ENCODE measurements at places on chromosomes 7 and 10.

GRCh38 chr7:96910486-96910885 lies 94.9 kb upstream of the DLX6 start:
- no peak for DNase-seq

GRCh38 chr10:88379575-88379974 lies 203.5 kb downstream of the RNLS start:
- no peak for DNase-seq

DNA sequence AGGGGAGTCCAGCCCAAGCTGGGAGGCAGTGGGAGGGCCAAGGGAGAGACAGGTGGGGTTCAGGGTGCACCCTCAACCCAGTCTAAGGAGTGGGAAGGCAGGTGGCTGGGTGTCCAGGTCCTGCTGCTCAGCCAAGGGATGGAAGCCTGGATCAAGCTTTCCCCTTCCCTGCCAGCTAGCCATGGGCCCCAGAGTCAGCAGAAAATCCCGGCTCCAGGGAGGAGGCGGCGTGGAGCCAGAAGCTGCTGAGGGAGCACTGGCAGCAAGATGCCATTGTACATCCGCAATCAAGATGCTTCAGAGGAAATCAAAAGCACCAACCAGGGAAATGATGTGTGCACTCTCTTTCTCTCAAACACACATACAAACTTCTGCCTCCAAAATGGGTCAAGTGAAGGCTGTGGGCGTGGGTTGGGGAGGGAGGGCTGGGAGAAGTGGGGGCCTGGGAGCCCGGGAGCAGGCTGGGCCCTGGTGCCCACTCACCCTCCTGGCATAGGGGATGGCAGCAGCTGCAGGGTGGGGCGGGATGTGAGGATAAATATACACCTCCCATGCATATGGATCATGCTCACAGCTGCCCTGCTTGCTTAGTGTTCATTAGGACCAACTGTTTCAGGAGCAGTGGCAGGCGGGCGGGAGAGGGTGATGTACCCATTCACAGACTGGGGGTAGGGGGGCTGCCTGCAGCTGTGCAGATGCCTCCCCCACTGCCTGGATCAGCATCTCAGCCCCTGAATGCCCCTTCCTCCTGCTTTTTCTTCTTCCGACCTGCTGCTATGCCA lies 24.2 kb downstream of the TRIM8 start:
- no peak for DNase-seq

- DNase-seq, result no peak
These were observed 56.7 kb downstream of the EGFR start for GRCh38 chr7:55075464-55076021.

DNA sequence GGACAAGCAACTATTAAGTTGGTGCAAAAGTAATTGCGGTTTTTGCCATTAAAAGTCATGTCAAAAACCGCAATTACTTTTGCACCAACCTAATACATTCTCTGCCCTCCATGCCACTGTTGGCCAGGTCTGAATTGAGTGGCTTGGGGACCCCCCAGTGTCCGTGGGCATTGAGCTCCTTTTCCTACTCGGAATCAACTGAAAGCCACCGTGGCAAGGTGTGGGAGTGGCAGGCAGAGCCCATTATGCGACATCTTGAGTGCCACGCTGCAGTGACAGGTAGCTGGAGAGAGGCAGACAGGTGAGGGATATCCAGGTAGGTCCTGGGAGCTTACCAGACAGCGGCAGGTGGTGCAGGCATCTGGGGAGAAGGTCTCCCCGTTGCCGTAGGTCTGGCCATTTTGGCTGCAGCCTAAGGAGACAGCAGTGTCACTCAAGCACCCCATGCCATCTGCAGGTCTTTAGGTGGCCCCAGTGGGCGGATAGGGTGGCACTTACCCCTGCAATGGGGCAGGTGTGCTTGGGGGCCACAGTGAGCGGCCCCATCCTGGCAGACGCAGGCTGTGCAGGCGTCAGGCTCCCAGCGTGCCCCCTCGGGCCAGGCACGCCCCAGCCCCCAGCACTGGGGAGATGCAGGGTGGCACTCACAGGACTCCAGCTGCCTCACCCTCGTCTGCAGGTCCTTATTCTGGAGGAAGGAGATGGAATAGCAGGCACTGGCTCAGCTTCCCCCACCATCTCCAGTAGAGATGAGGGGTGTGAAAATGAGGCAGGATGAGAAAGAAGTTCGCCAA lies 3.5 kb downstream of the KCP start:
- DNase-seq, result no peak

- peak; percentile 13 for DNase-seq
These were observed 119.0 kb upstream of the KCNMA1 start for GRCh38 chr10:77756319-77757232.

DNA sequence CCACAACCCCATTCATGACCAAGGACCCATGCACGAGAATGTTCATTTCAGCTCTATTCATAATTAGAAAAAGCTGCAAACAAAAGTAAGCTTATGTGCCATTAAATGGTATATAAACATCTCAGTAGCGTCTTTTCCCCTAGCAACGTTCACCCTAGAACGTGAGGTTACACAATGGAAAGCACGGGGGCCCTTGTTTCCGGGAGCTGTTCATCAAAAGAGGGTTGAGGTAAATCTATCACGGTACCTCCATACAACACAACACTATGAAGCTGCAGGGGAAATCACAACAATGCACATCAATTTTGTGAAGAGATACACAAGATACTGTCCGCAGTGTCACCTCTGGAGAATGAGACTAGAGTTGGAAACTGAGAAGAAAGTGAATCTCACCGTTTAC lies 80.9 kb upstream of the DDC start:
- no peak for DNase-seq

DNA sequence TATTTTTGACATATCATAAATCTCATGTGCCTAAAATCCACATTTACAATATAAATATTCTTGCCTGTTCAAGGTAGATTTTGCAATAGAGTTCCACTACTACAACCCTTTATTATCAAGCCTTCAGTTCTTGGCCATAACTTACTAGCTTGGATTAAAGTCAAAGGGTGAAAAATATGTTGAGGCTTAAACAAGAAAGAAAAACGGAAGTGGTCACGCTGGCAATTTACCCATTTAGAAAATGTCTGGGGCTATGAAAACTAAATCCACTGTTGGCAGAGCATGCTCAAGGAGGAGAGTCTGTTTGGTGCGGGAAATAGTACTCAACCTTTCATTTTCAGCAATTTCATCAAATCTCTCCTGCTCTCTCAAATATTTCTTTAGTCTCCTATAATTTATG lies 209.8 kb upstream of the RHOBTB1 start:
- DNase-seq, result no peak

- DNase-seq, result no peak
These were observed 34.5 kb downstream of the BAMBI start for GRCh38 chr10:28711776-28712175.

DNA sequence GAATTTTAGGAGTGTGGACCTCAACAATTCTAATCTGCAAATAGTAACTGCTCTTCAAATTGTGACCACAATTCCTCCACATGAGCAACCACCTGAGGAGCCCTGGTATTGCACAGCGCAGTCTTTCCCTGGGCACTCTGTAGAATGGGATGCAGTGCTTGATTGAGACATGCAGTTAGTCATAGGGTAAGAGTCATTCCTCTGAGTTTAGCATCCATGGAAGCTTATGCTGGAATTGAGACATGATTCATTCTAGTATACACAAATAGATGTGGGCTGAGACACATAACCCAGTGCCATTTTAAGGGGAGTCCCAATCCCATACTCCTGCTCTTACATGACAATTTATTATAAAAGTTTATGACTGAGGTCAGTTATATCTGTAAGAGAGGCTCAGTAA lies 582.3 kb upstream of the CNTNAP2 start:
- DNase-seq, result no peak

DNA sequence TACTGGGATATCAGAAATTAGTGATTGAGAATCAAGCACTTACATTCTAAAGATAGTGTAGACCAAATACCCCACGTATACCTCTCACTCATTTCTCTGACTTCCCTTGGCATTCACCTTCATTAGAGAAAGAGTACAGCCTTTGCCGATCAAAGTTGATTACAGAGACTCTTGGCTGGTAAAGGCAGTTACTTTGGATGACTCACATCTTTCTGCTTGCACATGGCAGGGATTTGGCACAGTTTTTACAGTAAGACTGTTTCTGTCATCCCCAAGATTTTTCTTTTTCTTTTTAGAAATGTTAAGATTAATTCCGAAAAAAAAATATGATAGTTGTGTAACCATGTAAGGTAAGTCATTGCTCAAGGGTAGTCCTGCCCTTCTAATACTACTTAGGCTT lies 143.0 kb downstream of the TSPAN12 start:
- no peak for DNase-seq

DNA sequence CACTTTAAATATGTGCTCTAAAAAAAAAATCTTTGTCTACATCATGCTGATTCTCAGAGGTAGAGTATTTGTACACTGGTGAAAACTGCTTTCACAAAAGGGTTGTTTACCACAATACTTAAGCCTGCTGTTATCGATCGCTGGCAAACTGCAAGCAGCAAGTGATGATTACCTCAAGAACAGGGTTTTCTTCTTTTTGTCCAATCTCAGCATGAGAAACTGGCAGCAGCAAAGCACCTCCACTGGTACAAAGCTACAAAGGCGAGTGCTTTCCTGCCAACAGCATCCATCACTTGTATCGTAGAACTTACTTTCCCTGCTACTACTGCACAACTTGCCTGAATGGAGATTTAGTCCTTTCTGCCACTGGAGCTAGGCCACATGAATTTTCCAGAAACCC lies 276.5 kb downstream of the DGKB start:
- DNase-seq, result no peak

DNA sequence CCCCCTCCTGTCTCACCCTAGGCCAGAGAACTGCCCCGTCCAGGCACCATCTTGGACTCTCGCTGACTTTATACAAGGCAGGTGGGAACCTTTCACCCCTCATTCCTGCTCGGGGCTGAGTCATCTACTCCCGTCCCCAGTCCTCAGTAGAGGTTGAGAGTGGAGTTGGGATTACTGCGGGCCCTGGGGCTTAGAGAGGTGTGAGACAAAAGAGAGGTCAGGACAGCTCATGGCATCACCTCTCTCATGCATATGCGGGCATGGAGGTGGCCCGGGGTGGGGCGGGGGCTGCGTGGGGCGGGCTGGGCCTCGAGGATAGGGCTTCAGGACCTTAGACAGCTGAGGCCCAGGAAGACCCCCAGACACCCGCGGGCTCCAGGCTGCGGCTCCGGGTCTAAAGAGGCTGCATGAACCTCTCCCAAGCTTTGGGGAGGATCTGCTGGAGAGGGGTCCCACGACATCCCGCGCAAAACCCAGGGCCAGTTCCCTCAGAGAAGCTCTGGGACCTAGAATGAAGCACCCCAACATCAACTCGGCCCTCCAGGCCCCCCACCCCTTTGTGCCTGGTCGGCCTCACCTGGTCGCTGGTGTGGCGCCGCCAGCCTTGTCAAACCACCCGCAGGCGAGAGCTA lies 317 bp downstream of the PDZD7 start:
- DNase-seq, result no peak

DNA sequence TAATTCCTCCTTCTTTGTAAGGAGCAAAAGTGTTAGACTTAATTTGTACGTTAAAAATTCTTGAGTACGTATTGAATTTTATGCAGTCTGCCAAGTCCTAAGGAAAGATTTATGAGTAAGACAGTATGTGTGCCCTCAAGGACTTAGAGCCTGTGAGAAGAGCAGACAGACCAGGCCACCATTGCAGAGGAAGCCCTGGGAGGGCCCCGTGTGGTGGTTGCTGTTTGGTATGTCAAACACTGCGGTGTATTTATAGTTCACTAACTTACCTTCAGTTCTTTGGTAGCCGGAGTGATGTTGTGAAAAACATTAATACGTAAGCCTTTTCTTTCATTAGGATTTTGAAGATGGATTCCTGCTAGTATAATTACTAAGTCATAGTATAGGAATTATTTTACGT lies 82.9 kb downstream of the GALNT11 start:
- no peak for DNase-seq

- DNase-seq, result no peak
These were observed 87.3 kb upstream of the SEC61G start for GRCh38 chr7:54846273-54846672.

- no peak for DNase-seq
These were observed 53.6 kb upstream of the DNAAF5 start for GRCh38 chr7:672891-673290.

DNA sequence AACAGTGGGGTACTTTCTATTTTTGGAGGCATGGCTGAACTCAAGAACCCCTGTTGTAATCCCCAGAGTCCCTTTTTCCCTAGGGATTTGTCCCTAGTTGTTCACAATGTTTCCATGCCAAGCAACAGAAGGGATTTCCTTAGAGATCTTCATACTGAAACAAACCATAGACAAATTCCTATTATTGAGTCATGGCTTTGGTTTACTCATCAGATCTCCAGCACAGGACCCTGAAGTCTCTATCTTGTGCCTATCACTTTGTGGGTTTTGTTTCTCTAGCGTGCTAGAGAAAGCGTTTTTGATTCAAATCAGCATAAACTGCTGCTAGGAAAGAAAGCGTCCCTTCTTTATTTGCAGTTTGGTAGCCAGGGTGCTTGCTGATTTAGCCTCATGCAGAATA lies 165.0 kb downstream of the BAMBI start:
- DNase-seq, result no peak

DNA sequence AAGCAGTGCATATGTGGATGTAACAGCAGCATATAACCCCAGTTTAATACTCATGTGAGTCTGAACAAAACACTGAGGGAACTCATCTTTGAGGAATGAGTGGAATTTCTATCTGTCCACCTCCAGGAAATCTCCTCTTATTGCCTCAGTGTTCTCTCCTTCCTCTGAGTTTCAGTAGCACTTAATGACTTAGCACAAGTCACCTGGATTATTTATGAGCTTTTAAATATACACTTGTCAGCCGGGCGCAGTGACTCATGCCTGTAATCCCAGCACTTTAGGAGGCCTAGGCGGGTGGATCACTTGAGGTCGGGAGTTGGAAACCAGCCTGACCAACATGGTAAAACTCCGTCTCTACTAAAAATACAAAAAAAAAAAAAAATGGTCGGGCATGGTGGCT lies 4.3 kb downstream of the LRRC20 start:
- no peak for DNase-seq

DNA sequence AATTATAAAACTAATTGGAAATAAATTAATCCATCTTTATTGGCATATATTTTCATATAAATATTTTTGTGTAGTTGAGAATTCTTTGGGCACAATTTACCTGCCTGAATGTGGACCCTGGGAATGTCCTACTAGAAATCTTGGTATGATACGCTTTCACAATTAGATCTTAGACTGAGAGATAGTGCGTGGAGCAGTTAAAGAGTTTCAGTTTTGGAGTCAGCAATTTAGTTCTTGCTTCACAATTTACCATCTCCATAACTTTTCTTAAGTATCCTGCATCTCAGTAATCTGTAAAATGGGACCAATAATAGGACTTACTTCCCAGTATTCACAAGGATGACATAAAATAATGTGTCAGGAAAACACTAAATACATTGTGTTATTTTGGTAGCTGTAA lies 2.0 kb downstream of the MTPN start:
- DNase-seq, result no peak

Data from COR-L47 (cell line).